ENCODE measurements at places on chromosomes 4 and X. TPM values are rescaled to one million over a fixed set of nuclear protein-coding genes. Genes with fewer than 3 reads are reported as not detected.
A peak's percentile ranks its signal among the peaks of the same experiment; 100 is the strongest.

DNA sequence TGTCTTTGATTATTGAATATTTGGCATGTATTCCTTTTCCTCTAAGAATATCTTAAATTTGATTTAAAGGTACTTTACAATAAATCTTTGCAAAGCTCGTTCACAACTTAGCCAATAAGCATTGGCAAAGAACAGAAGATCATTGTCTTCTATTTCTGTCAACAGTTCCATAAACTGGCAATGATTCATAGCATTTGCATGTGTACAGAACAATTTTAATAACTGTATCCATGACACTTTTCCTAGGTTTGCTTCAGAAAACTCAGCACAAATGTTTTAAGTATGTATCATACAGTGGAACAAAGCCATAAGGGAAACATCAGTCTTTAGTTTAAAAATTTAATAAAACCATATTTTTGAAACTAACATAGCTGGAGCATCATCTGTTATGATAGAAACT lies 462.7 kb upstream of the RPS6KA3 start:
- DNase-seq, result no peak

GRCh38 chrX:20857746-20858145 lies 516.5 kb upstream of the CNKSR2 start:
- DNase-seq, result no peak

DNA sequence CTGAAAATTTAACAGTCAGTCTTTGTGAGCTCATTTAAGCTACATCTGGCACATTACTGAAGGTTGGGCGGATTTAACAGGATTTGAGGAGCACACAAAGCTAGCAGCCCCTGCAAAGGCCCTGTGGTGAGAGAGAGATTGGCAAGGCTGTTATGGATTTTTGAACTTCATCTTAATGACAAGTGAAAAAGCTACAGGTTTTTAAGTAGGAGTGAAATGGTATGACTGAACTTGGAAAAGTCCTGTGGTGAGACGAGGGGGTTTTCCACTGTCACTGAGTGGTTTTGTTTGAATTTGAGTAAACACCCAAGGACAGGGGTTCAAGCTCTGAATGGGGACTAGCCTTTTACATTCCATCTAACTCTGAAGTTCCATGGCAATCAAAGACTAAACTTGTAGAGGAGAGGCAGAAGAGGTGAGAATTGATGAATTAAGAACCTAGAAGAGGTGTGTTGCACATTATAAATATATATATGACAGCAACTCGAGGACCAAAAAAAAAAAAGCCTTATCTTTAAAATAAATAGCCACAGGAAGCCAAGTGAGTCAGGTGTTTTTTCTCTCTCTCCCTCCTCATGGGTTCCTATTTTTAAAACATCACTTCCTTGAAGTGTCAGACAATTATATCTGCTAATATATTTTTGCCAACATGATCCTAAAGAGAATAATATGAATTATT lies 47.8 kb upstream of the CLNK start:
- no peak for DNase-seq

DNA sequence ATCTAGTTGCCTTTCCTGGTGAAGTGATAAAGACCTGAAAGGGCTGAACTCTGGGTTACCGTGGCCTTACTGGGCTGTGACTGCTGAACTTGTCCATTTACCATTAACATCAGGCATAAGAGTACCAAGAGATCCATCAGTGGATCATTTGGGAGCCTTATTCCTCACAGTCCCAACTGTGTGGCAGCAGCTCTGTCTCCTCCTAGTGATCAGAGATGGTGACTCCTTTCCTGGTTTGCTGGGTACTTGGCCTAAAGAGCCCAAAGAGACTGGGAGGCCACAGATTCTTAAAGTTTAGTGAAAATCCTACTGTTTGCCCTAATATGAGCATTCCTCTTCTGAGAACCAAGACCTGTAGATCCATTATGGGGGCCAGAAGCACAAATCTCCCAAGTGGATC lies 56.3 kb upstream of the ATP6AP2 start:
- DNase-seq, result no peak

GRCh38 chrX:140916872-140917271 lies 85.5 kb upstream of the SPANXB1 start:
- no peak for DNase-seq

DNA sequence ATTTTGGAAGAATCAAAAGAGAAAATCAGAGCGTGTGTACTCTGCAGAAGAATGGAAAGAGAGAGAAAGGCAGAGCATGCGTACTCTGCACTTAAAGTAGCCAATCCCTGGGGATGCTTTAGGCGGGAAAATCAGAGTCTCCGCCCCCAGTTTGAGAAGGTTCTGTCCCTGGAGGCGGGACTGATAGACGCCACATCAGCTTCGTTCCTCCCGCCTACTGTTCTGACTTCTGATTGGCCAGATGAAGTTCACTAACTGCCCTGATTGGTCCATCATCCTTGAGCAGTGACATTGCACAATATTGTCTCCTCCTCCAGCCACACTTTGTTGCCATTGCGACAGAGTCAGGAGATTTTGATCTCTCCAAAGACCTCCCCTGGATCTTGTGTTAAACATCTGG lies 23.8 kb downstream of the SSX1 start:
- peak; percentile 0 for DNase-seq

DNA sequence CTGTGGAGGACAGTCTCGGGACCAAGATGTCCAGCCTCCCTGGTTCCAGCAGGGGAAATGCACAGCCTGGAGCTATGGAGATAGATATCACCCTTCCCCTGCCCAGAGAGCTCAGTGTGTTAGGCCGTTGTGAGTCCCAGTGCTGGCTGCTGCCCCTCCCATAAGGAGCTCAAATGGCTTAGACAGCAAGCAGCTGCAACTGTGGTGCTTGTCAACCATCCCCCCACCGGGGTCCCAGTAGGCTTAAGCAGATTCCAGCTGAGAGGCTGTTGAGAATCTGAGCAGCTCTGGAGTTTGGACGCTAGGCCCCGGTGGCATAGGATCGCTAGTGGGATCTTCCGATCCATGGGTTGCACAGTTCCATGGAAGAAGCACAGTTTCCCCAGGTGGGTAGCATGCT lies 181.8 kb upstream of the POF1B start:
- DNase-seq, result no peak

GRCh38 chr4:165443276-165443675 lies 64.5 kb downstream of the CPE start:
- no peak for DNase-seq

DNA sequence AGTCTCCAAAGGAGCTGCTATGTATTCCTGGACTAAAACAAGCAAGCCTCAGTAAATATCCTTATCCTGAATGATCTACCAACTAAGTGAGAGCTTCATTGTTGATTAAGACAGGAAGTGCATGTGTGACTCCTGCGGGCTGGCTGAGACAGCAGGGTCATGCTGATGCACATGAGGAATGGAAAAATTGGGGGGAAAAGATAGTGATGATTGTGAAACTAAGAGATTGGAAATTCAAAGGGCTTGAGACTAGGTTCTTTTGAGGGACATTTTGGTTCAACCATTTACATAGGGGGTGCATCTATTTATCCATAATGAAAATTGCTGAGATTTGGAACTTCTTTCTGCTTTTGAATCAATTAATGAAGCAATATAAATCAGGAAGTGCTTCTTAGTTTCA lies 61.1 kb upstream of the C1QTNF7 start:
- no peak for DNase-seq

- DNase-seq, result no peak
These were observed 636.3 kb upstream of the HTR2C start for GRCh38 chrX:113947548-113947947.

- peak; percentile 58 for DNase-seq
These were observed 43.8 kb downstream of the WWC2 start for GRCh38 chr4:183142571-183143550.

GRCh38 chr4:174423257-174423944 lies 98.9 kb downstream of the HPGD start:
- DNase-seq, result peak; percentile 27

GRCh38 chr4:147969573-147970385 lies 237.9 kb downstream of the ARHGAP10 start:
- peak; percentile 40 for DNase-seq

DNA sequence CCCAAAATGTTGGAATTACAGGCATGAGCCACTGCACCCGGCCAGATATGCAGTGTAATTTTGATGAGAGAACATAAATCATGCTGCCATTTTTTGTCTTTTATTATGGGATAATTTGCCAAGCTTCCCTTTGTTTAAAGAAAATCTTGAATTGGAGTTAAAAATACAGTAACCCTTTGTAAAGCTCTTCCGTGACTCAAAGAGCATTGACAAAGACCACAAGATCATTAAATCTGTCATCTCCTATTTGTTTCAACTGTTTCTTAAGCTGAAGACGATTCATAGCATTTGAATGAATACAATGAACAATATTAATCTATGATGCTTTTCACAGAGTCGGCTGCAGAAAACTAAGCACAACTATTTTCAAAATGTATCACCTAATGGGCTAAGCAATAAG lies 132.6 kb downstream of the ANAPC4 start:
- DNase-seq, result no peak

DNA sequence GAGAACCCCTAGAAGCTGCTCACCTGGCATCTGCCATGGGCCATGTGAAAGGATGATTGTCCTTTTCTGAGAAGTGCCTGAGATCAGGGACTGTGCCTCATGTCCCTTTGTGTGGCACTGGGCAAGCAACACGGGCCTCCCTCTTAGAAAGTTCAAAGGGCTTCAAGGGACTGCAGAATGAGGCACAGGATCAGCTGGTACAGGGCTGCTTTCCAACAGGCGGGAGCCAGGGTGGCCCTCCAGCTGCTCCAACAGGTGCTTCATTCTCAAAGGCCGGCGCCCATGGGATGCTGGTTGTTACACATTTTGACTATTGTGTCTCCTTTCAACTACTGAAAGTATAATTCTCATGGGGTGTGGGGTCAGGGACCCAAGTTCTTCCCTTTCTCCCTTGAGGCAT lies 114.7 kb downstream of the ENPP6 start:
- no peak for DNase-seq

GRCh38 chr4:176979416-176979815 lies 186.7 kb upstream of the VEGFC start:
- no peak for DNase-seq

DNA sequence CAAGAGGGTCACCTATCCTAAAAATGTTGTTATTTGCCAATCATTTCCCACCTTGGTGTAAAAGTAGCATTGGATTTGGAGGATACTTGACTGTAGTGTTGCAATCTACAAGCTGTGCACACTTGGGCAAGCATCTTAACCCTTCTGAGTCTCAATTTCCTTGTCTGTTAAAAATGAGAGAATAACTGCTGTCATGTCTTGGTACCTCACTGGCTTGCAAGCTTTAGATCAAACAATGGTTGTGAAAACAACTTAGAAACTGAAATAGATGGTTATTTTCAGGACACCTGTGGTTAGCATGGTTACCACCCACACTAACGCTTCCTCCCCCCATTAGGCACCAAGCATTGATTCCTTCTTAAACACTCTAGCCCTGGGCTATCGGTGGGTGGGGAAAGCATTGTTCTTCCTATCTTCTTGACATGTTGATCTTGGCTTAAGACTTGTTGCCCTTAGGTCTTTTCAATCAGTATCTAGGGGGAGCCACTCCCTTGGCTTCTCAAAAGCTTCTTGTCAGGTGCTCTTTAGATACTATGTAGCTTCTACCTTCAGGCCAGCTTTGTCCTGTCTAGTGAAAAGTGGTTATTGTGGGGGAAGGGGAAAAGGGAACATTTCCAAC lies 10.6 kb upstream of the AMOT start:
- no peak for DNase-seq

DNA sequence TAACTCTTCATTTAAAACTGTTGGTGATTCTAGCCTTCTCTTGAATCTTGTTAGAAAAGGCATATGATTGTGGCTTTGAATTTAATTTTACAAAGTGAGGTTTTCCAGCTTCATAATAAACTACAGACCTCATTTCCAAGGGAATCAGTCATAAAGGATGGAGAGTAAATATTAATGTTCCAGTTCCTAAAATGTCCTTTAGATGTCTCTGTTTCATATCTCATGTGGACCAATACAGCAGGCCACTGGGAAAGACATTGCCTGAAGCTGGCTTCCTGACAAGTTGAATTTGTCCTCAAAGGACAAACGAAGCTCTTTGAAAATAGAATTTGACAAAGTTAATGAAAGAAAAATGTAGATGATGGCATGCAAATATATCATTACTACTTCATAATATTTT lies 125.4 kb downstream of the ZNF330 start:
- peak; percentile 74 for DNase-seq

DNA sequence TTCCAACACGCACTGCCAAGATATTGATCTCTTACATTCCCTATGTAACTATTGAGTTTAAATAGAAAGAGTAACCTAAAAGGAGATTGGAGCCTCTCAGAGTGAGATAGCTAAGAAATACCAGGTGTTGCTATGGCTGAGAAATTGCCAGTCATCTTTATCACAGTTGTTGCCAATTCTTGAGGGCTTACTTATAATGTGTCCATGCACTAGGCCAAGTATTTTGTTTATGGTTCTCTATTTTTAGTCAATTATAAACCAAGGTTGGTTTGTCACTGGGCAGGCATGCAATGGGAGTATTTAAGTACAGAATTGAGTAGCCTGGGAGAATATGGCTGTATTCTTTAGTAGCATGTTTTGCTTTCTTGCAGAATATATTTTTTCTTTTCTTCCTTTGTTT lies 201.6 kb downstream of the TEX13A start:
- no peak for DNase-seq

MAGEA11 gene
- not detected for total RNA-seq

MAGED4B gene
- total RNA-seq, result 35.9 TPM

PDZD4 gene
- 0.68 TPM for total RNA-seq

TXK gene
- total RNA-seq, result 0.23 TPM

USO1 gene
- 105 TPM for total RNA-seq

NR3C2 gene
- 9.9 TPM for total RNA-seq

SPIN2B gene
- total RNA-seq, result 8.7 TPM

NSUN7 gene
- total RNA-seq, result not detected

UGT2A1 gene
- total RNA-seq, result 0.05 TPM

WWC2 gene
- total RNA-seq, result 43.8 TPM

STATH gene
- total RNA-seq, result not detected

BGN gene
- total RNA-seq, result 27.4 TPM

CT45A2 gene
- not detected for total RNA-seq

DNAAF6 gene
- total RNA-seq, result not detected

FAAH2 gene
- total RNA-seq, result 1.1 TPM

IBSP gene
- not detected for total RNA-seq

EVC gene
- total RNA-seq, result 20.4 TPM

EGFL6 gene
- not detected for total RNA-seq

GEMIN8 gene
- total RNA-seq, result 11.4 TPM

ASB9 gene
- 5.3 TPM for total RNA-seq
